ENCODE measurements at places on chromosomes 5 and 9.

GRCh38 chr9:82410306-82410705, 421.7 kb downstream of the SPATA31D1 start:
- no peak for DNase-seq

GRCh38 chr5:41770799-41771198, 99.4 kb downstream of the OXCT1 start:
- DNase-seq = no peak

DNA sequence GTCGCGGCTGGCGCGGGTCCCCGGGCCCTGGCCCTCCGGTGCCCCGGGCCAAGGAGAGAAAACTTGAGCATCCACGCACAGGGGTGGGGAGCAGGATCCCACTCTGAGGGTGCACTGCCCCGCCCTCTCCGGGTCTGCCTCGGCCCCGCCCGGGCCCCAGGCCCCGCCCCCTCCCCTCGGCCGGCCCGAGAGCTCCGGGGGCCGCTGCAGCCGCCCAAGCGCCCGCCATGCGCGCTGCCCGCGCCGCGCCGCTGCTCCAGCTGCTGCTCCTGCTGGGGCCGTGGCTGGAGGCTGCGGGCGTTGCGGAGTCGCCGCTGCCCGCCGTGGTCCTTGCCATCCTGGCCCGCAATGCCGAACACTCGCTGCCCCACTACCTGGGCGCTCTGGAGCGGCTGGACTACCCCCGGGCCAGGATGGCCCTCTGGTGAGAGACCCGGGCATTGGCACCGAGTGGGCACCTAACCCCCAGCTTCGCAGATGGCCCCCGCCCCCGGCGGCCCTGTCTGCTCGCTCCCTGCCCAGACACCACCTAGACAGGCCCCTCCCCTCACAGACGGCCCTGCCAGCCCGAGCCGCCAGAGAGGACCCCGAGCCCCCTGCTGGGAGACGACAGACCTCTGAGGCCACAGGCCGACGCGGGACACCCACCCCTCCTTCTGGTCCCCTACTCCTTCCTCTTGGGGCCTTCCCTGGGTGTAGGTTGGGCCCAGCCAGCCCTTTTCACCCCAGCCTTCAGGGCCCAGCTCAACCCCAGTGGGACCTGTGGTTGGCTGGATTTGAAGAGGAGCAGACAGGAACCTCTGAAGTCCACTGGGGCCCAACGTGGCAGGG, at the start of gene CERCAM:
TSS of gene CERCAM (plus strand) at position 207 of the 831 bp plus-strand sequence. CDS start at position 228, 21 bp downstream.
- peak; percentile 24 for DNase-seq

DNA sequence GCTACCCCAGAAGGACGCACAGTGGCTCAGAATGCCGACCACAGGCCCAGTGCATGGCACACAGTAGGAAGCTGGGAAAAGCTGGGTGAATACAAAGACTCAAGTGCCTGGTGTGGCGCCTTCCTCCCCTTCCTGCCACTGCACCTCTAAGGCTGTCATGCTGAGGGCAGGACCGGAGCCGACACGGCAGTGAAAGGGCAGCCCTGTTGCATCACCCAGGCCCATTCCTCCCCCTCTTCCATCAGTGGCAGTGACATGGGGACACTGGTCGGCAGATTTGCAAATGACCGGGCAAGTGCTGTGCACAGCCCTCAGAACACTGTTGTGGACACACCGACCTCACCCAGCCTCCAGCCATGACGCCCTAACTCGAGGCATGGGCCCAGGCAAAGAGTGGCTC, 84.0 kb downstream of the STK10 start:
- DNase-seq = no peak

- DNase-seq = no peak
These were observed 43.0 kb downstream of the PARP8 start for GRCh38 chr5:50709471-50709870.

DNA sequence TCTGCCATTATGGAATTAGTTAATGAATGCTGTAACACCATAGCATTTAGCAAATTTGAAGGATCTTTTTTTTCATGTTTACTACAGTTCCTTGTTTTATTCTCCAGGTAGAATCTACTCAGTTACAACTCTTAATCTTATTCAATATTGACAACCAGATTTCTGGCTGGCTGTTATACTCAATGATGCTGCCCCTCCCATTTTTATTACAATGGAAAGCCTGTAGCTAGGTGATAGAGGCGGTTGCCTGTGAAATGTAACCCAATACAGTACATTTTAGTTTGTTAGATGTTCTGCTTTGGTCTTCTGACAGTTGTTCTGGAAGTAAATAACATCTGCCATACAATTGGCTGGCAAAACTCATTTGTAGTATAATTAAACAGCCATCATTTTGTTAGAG, 294.2 kb downstream of the DMRTA1 start:
- no peak for DNase-seq

GRCh38 chr9:89312222-89312571, 1.2 kb downstream of the CKS2 start:
- DNase-seq = no peak

DNA sequence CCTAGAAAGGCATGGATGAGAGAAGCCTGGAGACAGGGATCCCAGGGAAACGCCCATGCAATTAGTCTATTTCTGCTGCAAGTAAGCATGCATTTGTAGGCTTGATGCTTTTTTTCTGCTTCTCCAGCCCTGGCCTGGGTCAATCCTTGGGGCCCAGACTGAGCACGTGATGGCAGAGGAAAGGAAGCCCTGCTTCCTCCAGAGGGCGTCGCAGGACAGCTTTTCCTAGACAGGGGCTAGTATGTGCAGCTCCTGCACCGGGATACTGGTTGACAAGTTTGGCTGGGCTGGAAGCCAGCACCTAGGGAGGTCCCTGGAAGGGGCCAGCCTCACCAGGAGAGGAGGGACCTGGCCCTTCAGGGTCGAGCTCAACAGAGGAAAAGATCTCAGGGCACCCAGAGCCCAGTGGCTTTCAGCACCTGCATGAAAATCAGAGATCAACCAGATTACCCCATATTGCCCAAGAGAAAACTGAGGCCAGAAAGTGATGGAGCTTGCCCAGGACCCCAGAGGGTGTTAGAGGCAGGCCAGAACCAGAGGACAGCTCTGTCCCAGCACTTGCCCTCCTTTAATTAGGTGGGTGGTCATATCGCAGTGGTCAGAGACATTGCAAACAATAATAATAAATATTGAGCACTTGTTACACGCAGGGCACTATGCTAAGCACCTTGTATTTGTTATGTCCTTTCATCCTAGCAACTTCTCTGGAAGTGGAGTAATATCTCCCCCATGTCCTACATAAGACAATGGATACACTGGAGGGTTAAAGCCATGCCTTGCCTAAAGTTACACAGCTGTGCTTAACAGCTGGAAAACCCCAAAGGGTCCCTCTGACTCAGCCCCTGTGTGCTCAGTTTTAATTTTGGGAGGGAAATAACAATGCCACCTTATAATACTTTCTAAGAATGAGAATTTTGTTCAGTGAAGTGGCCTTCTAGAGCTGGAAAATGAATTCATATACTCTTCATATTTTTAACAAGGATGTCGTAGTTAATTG, 67.1 kb downstream of the KLF4 start:
- DNase-seq = no peak

GRCh38 chr5:115666023-115666422, 40.2 kb upstream of the TMED7 start:
- DNase-seq = no peak

- no peak for DNase-seq
These were observed 91.9 kb upstream of the PANK3 start for GRCh38 chr5:168670881-168671575.

- DNase-seq = no peak
These were observed 708.6 kb upstream of the ZNF608 start for GRCh38 chr5:125455041-125455440.

GRCh38 chr9:34995670-34996060, 6.1 kb downstream of the DNAJB5 start:
- no peak for DNase-seq

DNA sequence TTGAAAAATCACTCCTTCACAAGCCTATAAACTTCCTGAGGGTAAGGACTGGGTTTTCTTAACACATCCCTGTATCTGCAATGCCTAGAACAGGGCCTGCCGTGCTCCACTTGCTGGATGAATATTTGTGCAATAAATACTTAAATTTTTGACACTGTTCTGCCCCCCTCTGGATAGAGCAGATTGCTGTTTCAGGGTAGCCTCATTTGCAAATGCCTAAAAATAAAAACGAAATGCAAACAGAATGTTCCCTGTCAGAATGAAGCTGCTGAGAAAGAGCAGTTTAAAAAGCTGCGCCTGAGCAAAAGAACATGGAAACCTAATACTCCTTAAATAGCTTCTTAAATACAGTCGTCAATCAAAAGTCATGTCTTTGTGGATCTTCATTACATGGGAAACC, 385.3 kb downstream of the PRELID2 start:
- no peak for DNase-seq

DNA sequence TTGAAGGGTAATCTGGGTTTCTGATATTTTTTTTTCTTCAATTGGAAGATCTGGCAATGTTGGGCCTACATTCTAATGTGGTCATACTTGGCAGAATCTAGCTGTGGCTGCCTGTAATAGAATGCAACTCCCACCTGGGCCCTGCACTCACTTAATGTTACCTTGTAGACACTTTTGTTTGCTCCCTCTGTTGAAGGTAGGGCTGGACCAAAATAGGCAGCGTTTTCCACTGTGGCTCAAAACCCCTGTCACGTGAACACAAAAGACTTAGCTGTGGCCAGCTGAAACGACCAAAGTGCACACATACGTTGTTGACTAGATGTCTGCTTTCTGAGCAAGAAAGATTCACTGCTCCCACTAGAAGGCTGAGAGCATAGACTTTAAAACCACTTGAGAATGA, 117.6 kb upstream of the HMHB1 start:
- DNase-seq = no peak

GRCh38 chr9:105930011-105930627, 235.8 kb downstream of the TMEM38B start:
- DNase-seq = no peak

DNA sequence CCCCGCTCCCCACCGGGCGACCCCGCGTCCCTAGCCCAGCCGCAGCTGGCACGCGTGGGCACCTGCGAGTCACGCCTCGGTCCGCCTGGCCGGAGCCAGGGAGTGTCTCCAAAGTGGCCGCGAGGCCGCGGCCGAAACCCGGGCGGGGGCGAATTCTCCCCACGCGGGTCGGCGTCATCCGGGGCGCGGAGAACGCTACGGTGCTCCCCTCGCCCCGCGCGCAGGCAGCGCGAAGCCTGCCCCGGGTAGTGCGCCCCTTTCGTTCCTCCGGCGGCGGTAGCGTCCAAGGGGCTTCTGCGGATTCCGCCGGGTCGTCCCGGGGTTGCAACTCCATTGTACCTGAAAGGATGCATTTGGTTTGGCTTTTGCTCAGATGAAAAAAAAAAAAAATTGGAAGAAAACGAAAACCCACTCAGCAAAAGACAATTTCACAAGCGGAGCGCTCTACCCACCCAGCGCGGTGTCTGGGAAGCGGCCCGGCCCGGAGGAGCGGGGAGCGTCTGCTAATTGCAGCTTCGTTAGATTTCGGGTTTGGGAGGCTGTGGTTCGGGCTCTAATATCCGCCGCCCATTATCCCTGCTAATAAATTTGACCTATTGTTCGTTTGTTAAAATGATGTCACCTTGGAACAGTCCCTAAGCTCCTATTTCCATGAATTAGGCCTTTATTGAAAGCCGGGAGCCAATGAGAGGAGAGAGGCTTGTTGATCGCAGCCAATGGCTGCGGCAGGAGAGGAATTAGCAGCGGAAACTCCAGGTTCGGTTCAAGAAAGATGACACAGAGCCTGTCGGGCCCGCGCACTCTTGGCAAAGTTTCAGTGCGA, at the start of gene TLX3:
TSS of gene TLX3 (plus strand) at position 796 of the 823 bp plus-strand sequence. CDS start 118 bp downstream, outside the sequence.
- no peak for DNase-seq

GRCh38 chr5:56447232-56447631, 214.1 kb upstream of the ANKRD55 start:
- DNase-seq = no peak

GRCh38 chr9:10265153-10265631, 347.6 kb downstream of the PTPRD start:
- no peak for DNase-seq

DNA sequence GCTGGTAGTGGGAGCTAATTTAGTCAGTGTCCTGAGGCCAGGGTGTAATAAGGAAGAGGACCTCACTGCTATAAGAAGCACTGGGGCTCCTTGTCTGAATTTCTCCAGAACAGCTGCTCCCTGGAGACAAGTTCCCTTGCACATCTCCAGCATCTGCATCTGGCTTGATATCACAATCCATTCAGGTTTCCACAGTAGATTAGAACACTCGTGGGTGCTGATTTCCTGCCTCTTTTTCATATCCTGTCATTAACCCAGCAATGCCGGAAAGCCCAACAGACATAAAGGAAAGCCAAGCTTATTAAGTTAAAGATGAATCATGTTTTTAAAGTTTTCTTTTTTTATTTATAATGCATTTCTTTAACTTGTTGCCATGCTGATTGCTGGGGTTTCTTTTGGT, 232.3 kb upstream of the WWC1 start:
- DNase-seq = no peak

- DNase-seq = peak; percentile 67
These were observed 5.7 kb upstream of the SEC16A start for GRCh38 chr9:136488247-136489214.

DNA sequence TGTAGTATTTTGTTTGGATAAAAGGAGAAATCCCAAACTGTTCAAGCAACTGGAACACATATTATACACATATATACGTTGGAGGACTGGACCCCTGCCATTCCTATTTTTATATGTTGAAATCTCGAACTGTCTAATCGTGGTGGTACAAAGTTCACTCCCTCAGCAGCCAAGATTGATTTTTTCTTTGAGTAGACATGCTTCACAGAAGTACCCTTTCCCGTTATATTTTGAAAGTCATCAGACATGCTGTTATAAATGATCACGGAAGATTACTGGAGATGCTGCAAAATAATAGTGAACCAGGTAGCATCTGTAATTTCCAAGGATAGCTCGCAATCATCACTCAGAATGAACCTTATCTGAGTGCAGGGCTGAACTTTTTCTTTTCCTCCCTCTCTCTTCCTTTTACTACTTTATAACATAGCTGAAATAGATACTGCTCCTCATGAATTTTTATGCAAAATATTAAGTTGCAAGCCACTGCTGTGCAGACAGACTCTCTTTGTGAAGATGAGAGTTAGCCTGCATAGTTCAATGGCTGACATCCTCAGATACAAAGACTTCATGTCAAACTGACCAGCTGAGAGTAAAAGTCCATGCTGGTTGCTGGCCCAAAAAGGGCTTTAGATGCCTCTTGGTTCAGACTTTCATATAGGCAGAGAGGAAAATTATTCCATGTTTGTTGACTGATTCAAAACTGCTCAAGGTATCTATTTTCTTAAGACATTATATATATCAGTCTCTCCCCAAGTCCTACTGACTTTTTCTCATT, 451.9 kb downstream of the TMEM38B start:
- no peak for DNase-seq

- no peak for DNase-seq
These were observed 1.4 kb downstream of the DOK3 start for GRCh38 chr5:177508221-177508611.

DNA sequence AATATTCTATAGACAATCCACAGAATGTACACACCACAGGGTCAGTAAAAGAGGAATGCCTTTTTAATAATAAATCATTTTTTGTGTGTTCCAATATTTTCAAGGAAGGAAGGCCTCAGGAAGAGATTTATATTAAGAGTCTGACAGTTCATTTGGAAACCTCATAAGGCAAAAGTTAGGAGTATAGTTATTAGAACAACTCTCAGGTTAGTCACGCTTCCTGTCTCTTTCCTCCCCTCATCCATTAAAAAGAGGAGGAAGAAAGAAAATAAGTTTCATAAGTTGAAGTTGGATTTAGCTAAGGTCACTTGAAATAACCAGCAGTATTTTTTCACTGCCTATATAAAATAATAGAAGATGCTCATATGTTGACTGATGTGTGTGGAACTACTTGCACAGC, 863.2 kb downstream of the PTPRD start:
- DNase-seq = no peak

GRCh38 chr9:69130456-69131441, 43.3 kb upstream of the TJP2 start:
- no peak for DNase-seq

- DNase-seq = no peak
These were observed 191.2 kb downstream of the PAX5 start for GRCh38 chr9:36842560-36843530.

Data from stimulated activated CD4-positive, alpha-beta T cell treated with anti-CD3 and anti-CD28 coated beads, Interleukin-15, amount 100 ng/mL, for 1 hour (primary cell).